ENCODE measurements at places on chromosomes 4 and X.

GRCh38 chr4:35939751-35940150 is 304.6 kb downstream of the ARAP2 start:
- no peak for DNase-seq

GRCh38 chr4:187235456-187236170 is 512.0 kb upstream of the FAT1 start:
- DNase-seq, result no peak

- no peak for DNase-seq
Measured at GRCh38 chrX:44245733-44246132, 97.7 kb downstream of the EFHC2 start.

DNA sequence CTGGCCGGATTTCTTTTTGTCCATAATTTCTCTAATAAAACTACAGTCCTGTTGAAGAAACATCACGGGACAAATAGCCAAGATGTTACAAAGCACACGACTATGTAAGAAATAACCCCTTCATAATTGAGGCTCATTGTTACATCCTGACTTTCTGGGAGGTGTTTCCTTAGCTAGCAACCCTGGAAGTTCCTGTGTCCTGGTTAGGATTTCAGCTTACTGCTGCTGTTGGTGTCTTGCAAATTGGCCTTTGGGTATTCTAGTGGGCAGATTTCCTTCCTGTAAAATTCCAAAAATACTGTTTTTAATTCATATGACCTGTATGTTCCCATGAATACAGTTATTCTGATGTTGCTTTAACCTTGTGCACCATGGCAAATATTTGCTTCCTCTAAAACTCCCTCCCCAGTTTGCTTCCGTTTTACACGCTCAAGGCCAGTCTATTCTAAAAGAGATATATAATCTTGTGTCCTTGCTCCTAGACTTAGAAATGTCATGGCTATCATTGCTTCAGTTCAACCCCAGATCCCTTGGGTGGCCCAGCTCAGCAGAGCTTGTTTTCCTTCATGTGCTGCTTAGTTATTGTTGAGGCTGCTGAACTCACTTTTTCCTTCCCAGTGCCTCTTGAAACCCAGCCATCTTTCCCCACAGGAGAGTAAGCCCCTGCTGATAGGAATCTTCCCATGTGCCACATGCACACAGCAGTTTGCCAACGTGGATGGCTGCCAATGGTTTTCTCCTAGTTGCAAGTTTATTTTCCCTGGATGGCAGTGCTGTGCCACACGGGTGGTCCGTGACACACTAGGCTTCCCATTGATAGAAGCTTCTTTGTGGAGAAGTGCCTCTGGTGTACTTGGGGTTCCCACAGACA is 75.8 kb downstream of the TSPAN7 start:
- DNase-seq, result no peak

- no peak for DNase-seq
Measured at GRCh38 chrX:39613997-39614679, 483.6 kb downstream of the BCOR start.

- DNase-seq, result no peak
Measured at GRCh38 chr4:141240671-141241070, 20.0 kb downstream of the ZNF330 start.

DNA sequence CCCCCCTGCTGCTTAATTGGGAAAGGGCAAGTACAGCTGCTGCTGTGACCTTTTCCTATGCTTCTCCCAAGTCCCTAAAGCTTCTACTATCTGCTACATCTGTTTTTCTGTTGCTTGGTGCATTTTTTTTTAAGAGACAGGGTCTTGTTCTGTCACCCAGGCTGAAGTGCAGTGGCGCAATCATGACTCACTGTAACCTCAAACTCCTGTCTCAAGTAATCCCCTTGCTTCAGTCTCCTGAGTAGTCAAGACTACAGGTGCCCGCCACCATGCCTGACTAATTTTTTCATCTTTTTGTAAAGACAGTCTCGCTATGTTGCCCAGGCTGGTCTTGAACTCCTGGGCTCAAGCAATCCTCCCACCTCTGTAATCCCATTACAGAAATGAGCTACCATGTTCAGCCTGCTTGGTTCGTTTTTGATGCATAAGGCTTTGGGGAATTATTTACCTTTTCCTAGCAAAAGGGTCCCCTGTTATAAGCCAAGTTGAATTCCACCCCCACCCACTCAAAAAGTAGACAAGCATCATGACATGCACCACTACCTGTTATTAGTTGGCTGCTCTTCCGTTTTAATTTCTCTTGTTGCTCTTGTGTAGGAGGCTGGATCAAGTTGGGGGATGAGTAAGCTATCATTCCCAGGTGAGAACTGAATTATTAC is 39.6 kb downstream of the DGKK start:
- DNase-seq, result no peak

DNA sequence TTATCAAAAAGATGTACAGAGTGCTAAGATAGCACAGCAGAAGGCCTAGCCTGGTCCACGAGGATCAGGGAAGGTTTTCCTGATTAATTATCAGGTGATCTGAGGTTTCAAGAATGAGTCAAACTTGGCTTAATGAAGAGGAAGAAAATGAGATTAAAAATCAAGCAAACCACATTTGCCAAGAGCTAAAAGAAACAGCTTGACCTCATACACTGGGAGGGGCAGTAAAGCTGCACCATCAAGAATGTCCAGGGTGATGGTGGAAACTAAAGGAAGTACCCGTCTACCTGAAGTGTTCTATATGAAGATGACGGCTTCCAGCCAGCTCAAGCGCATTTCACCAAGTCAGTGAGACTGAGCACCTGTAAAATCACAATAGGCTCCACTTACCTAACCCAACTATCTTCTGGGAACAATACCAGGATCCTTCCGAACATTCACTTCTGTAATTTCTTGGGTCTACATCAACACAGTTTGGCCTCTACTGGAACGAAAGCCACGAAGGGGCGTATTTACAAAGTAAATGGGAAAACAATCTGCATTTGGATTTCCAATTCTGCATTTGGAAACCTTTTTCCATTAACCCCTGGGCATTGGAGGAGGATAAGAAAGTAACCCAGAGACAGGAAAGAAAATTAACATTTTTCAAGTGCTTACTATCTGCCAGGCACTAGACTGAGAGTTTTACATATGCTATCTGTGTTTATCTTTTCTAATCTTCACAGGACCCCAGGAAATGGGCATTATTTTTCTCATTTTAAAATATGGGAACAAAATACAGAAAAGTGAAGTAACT is 114.0 kb upstream of the DCLK2 start:
- DNase-seq, result no peak

- DNase-seq, result no peak
Measured at GRCh38 chr4:182010876-182011275, 232.3 kb upstream of the TENM3 start.

- no peak for DNase-seq
Measured at GRCh38 chr4:106775636-106776035, 260.5 kb downstream of the DKK2 start.

DNA sequence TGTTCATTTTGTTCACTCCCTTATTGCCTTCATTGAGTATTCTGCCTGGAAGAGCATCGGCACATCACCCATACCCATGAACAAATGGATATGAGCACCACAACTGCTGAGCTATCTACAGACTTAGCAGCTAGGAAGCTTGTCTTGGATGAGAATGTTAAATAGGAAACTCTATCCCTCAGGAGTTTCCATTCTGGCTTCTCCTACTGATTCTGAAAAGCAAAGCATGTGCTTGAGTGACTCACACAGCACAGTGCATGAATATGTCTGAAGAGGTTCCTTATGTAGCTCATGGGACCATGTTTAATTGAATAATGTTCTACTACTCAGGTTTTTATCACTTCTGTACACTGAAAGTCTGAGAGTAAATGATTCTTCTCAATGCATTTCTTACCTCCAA is 57.3 kb upstream of the MXRA5 start:
- DNase-seq, result no peak

DNA sequence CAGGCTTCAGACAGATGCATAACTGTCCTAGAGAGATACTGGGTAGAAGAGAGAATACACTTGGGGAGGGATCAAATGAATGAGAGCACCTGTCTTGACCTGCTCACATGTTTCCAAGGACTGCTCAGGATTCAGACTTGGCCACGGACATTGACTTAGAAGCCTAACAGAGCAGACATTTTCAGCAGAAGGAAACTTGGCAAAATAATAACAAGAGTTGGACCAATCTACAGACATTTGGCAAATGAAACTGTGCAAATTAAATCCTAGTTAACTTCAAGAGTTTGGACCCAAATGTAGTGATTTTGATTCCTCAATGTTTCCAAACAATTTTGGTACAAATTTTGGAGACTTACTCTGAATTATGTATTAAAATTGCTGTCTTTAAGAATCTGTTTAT is 223.9 kb downstream of the CAMK2D start:
- no peak for DNase-seq

GRCh38 chrX:143536176-143536575 is 18.9 kb upstream of the SPANXN3 start:
- no peak for DNase-seq

- DNase-seq, result no peak
Measured at GRCh38 chrX:2430265-2430825, 70.4 kb downstream of the DHRSX start.

DNA sequence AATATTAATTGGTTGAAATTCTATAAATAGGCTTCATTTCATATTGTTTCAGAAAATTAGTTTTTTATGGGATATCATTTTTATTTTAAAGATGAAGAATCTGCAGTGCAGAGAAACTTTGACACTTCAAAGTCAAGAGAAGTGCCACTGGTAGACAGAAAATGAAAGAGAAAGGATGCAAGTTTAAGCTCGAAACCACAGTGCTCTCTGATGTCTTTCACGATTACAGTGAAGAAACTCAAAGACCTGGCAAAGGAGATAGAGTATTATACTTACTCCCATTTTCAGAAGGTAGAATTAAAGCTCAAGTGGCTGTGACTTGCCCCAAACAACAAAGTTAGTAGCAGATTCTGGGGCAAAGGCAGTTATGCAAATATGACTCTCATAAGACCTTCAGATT is 745.4 kb downstream of the TECRL start:
- DNase-seq, result no peak

DNA sequence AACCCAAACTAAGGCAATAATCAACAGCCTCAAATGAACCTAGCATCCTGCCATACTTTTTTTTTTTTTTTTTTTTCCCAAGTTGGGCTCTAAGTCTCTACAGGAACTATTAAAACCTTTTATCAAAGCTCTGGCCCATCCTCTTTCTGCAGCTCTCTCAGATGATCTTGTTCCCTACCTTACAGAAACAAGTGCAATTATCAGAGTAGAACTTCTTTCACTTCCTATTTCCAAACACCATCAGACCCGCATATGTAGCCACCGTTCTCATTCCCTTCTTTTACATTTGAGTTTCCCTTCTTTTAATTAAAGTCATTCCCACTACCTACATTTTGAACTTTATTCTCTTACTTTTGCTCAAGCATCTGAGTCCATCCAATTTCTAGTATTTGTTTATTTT is 690.6 kb downstream of the DMD start:
- no peak for DNase-seq

GRCh38 chr4:55249476-55249875 is 96.6 kb upstream of the SRD5A3 start:
- no peak for DNase-seq

GRCh38 chr4:15027921-15028435 is 25.7 kb downstream of the CPEB2 start:
- no peak for DNase-seq

GRCh38 chrX:4656419-4656818 is 943.0 kb upstream of the PRKX start:
- DNase-seq, result no peak

- no peak for DNase-seq
Measured at GRCh38 chr4:165383591-165384073, 4.8 kb downstream of the CPE start.

- no peak for DNase-seq
Measured at GRCh38 chrX:119107206-119107605, 20.4 kb downstream of the KIAA1210 start.

DNA sequence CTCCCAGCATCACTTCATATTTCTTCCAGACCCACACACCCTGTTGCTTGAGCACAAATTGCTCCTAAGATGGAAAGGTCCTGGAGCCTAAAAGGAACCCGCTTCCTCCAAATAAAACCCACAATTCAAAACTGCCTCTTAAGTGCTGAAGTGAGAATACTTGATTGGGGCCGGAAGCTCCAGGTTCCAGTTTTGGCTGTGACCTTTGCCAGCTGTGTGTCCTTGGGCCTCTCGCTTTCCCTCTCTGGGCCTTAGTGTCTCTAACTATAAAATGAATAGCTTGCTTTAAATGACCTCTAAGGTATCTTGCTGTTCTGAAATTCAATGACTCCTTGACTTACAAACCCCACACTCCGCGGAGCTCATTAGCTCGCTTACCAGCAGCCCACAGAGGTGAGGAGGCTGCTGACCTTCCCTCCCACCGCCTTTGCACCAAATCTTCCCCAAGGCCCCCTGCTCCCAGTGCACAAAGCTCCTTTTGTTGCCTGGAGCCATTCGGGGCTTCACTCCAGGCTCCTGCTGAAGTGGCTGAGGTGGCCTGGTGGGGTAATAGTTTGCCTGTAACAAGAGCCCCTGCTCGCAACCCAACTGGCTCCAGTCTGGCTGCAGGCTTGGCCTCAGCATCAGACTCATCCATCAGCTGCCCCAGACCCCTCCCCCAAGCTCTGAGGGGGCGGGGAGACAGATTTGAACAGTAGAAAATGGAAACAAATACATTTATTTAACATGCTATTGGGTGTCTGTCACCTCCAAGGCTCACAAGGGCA is 21.8 kb downstream of the STARD8 start:
- no peak for DNase-seq

DNA sequence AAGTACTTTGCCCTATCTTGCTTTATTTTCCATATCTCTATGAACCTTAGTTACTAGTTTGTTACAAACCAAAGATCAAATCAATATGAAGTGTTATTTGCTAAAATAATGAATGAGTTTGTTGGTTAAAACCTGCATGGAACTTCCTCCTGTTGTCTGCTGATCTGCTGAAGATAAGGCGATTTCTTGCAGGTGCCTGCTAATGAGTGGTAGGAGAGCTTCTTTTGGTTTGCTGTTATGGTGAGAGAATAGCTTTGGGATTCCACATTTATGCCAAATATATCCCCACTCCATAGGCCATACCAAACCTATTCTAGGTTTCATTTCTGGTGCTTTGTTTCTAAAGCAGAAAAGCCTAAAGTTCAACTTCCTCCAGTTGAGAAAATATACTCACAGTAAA is 103.8 kb upstream of the PCDH10 start:
- no peak for DNase-seq

DNA sequence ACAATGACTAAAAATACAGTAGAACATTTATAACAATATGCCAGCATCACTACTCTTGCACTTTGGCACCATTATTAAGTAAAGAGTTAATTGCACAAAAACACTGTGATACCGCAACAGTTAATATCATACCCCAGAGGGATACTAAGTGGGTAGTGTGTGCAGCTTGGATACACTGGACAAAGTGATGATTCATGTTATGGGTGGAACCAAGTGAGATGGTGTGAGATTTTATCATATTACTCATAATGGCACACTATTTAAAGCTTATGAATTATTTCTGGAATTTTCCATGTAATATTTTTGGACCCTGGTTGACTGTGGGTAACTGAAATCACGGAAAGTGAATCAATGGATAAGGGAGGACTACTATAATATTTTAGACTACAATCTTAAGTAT is 265.3 kb downstream of the PCDH18 start:
- DNase-seq, result no peak

GRCh38 chr4:13701937-13702446 is 74.5 kb upstream of the BOD1L1 start:
- no peak for DNase-seq

Data from stimulated activated CD8-positive, alpha-beta memory T cell treated with anti-CD3 and anti-CD28 coated beads, Interleukin-7, amount 100 ng/mL, for 1 hour (primary cell).